GM23338 (cell line): ENCODE measurements at places on chromosomes 3 and 15. TPM values are rescaled to one million over a fixed set of nuclear protein-coding genes. Genes with fewer than 3 reads are reported as not detected.

CHRD gene
- 0.66 and 1.1 TPM in 2 replicates for total RNA-seq

DNA sequence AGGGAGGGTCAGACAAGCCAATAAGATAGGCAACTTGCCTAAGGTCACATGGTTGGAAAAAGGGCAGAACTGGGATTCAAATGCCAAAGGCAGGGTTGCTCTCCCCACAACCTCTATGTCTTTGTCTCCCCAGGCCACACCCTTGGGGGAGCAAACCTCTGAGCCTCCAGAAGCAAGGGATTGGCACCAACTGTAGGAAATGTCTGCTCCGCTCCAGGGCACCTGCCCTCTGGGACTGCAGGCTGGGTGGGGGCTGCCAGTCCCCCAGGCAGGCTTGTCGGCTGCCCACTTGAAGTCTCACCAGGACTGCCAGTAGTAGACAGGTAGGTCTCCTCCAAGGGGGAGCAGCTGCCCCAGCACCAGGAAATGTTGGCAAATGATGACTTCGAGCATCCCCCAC is 2.0 kb downstream of the FAM3D start:
- no peaks in the 10 kb centered on the region for H3K4me1 ChIP-seq
- DNase-seq: no peak
- no peak overlapping the region for H3K27ac ChIP-seq

GRCh38 chr15:82551646-82552247 is 11.5 kb upstream of the RPS17 start:
- H3K27me3 ChIP-seq: no peaks in the 10 kb centered on the region
- H3K4me1 ChIP-seq: no peaks in the 10 kb centered on the region
- H3K27ac ChIP-seq: no peak overlapping the region
- no peaks in the 10 kb centered on the region for H3K36me3 ChIP-seq
- DNase-seq: no peak

- peak within 1 kb of the TSS; percentile 52 for H3K4me3 ChIP-seq
- H3K27me3 ChIP-seq: peaks cover 78% of the 10 kb centered on the region
- no peaks in the 10 kb centered on the region for H3K36me3 ChIP-seq
- H3K4me1 ChIP-seq: peaks cover 31% of the 10 kb centered on the region
- peak within 1 kb of the TSS; percentile 90 for H3K27ac ChIP-seq
- DNase-seq: peak; percentile 97
These were observed at the start of gene ISL2 for GRCh38 chr15:76336254-76337058. Gene ISL2 (plus strand): TSS chr15:76336773. CDS start chr15:76336884, 111 bp downstream.

DNA sequence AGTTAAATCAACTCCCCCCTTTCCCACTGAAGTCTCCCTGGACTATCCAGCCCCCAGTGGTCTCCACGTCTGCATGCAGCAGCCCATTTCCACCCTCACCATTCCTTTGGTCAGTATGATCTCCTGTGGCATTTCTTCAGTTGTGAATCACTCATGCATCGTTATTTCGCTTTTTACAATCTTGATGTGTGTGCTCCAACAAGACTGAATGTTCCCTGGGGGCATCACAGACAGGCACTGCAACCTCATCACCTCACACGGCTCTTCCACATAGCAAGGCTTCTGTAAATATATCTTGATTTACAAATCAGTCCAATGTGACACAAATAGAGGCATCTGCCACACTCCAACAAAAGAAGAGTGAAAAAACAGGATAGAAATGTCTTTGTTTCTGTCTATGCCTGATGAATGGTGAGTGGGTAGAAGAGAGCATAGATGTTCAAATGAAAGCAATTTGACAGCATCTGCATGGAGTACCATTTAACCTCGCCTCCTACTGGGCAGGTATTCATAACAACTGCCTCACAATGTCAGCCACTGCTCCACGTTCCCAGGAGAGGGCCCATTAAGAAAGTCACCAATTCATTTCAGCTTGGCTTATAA is 5.2 kb downstream of the HEG1 start:
- H3K4me1 ChIP-seq: peaks cover 44% of the 10 kb centered on the region
- peak; percentile 41 for DNase-seq
- H3K36me3 ChIP-seq: no peaks in the 10 kb centered on the region
- peaks cover 16% of the 10 kb centered on the region for H3K27me3 ChIP-seq

DNA sequence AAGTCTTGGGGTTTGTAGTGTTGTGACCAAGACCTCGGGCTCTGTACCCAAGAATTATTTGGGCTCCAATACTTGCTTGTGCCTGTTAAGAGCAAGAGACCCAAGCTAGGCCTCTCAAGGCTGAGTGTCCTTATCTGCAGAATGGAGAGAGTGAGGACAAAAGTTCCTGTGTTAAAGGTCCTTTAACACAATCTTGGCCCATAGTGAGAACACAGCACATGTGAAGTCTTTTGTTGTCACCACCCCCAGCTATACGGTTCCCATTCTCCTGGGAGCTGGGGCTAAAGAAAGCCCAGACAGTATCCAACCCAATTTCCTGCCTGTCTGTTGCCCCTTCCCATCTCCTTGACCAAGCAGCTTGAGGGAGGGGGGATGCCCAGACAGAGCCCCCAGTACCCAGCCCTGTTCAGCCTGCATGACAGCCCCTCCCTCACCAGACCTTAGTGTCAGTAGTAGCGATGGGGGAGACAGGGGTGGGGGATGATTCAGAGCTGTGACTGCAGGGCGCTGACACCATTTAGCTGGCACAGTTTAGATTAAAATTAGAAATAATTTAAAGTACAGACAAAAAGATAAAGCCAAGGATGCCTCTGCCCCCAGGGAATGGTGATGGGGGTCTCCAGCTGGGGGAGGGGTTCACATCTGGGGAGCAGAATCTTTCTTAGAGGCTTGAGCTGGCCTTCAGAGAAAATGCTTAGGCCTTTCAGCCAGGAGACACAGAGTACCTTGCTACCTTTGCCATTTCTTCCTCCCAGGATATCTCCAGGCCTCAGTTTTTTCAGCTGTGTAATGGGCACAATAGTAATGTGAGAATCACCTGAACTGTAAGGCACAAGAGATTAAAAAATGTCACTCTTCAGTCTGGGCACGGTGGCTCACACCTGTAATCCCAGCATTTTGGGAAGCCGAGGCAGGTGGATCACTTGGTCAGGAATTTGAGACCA is 2.7 kb downstream of the PRKCD start:
- H3K4me1 ChIP-seq: peaks cover 29% of the 10 kb centered on the region
- H3K4me3 ChIP-seq: no peak overlapping the region
- H3K27ac ChIP-seq: no peak overlapping the region
- DNase-seq: no peak
- H3K27me3 ChIP-seq: peaks cover 10% of the 10 kb centered on the region; the same call in 1 of the 2 replicates
